HCT116 (cell line): ENCODE measurements at places on chromosomes 1 and 21.

GRCh38 chr1:225461533-225462428, 33.9 kb upstream of the LBR start:
- DNase-seq, result no peak

- no peak for DNase-seq
These were observed 930.5 kb downstream of the ADGRL2 start for GRCh38 chr1:82731216-82731615.

DNA sequence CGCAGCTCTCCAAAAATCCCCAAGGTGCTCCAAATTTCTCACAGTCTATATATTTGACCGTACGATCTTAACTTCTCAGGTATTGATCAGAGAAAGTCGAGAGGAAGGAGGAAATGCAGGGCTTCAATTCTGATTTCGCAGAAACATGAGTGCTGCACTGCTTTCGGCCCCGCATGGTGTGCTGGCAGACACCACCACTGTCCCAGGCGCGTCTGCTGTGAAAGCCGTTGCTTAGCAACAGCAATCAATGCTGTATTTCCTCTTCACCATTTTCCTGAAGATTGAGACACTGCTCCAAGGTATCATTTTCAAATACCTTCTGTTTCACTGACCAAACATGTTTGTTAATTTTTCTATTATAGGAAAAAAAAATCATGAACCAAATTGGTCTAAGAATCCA, 296.3 kb downstream of the SMYD3 start:
- DNase-seq, result no peak

- no peak for DNase-seq
These were observed 4.7 kb downstream of the ZBTB7B start for GRCh38 chr1:155007251-155007828.

DNA sequence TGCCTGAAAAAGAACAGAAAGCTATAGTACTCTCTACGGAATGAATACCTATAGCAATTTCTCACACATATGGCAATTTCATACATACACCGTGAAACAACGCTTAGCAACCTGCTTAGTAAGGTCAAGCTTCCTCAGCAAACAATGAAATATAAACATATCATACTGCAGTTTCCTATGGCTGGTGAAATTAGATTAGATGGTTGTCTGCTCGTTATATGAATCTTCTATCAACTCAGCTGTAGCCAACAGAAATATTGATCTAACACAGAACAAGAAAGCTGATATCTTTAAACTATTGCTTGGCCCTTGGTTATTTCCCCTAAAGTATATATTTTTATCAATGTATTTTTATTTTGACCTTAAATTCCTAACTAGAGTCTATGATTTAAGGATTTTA, 187.8 kb downstream of the SLC44A5 start:
- DNase-seq, result no peak

DNA sequence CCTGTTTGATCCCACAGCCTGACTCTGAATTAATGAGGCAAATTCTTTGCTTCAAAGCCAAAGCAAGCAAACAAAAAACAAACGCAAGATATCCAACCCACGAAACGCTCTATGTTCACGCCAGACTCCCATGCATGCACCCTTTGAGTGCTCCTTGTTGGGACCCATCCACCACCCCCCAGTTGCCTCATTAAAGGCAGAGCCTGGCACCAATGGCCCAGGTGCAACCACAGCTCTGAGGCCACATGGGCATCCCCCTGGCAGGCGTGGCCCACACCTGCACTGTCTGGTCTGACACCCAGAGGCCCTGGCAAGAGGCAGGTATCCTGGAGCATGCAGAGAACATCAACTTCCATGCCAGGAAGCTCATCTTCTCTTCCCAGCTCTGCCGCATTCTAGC, 1.1 kb upstream of the PADI4 start:
- no peak for DNase-seq

DNA sequence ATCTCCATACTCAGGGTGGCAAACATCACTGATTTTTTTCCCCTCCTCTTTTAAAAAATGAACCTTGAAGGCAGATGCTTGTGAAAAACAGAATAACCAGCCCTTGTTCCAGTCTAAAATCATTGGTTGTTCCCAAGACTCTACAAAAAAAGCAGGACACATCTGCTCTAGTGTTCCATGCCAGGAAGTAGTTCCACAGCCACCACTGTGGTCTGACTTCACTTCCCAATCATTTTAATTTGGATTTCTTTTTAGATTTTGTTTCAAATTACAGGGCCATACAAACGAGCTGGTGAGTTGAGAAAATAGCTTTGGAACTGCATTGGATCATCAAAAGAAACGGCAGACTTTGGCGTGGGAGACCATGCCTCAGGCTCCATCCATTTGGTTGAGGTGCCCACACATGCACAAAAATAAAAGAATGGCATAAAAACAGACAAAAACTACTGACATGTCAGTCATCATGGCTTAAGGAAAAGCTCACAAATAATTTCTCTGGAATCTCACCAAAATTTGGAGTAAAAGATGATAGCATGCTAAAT, 210.0 kb downstream of the GABPA start:
- DNase-seq, result no peak
